Left colon (tissue), 2 donors: ENCODE measurements at places on chromosomes 2 and 18. TPM values are rescaled to one million over a fixed set of nuclear protein-coding genes. Genes with fewer than 3 reads are reported as not detected.

The PLEK gene
- total RNA-seq = 7.8 TPM

The COL3A1 gene
- total RNA-seq = 154 TPM

The ZSWIM2 gene
- total RNA-seq = not detected

The EIF2AK3 gene
- 25.1 TPM for total RNA-seq

The GPD2 gene
- total RNA-seq = 79.9 TPM

The PLEKHH2 gene
- 8.3 TPM for total RNA-seq

The EMX1 gene
- 1.5 TPM for total RNA-seq

The SOX11 gene
- 0.78 TPM for total RNA-seq
